ENCODE measurements at places on chromosomes 1 and 21. TPM values are rescaled to one million over a fixed set of nuclear protein-coding genes. Genes with fewer than 3 reads are reported as not detected.

GRCh38 chr1:20373764-20374163 is 83.1 kb downstream of the VWA5B1 start:
- DNase-seq, result no peak
- peaks cover 24% of the 10 kb centered on the region for H3K27me3 ChIP-seq
- no peaks in the 10 kb centered on the region for H3K36me3 ChIP-seq
- peaks cover 8% of the 10 kb centered on the region for H3K4me1 ChIP-seq
- no peak overlapping the region for H3K27ac ChIP-seq
- no peak overlapping the region for H3K4me3 ChIP-seq

The SPRR2A gene
- not detected for total RNA-seq

The AUNIP gene
- total RNA-seq, result 0.64 TPM

The AIM2 gene
- 46.5 TPM for total RNA-seq

The MCL1 gene
- total RNA-seq, result 233 TPM

The TMEM51 gene
- not detected for total RNA-seq

The SELP gene
- 0.27 TPM for total RNA-seq

GRCh38 chr1:169745015-169745861 is 11.4 kb upstream of the SELE start:
- no peak overlapping the region for H3K4me3 ChIP-seq
- peaks cover 8% of the 10 kb centered on the region for H3K27me3 ChIP-seq
- no peak for DNase-seq
- no peak overlapping the region for H3K27ac ChIP-seq
- H3K36me3 ChIP-seq, result no peaks in the 10 kb centered on the region

- no peak overlapping the region for H3K27ac ChIP-seq
- no peaks in the 10 kb centered on the region for H3K4me1 ChIP-seq
- no peak overlapping the region for H3K4me3 ChIP-seq
- DNase-seq, result no peak
Observed at GRCh38 chr1:185774394-185774793, 40.2 kb downstream of the HMCN1 start.

The FBLIM1 gene
- 0.15 TPM for total RNA-seq

The C1orf167 gene
- not detected for total RNA-seq

The EDN2 gene
- total RNA-seq, result not detected
